ENCODE measurements at places on chromosomes 1 and 21.
A peak's percentile ranks its signal among the peaks of the same experiment; 100 is the strongest.

- no peak for DNase-seq
These were observed 496 bp downstream of the VPS45 start for GRCh38 chr1:150068109-150068435.

DNA sequence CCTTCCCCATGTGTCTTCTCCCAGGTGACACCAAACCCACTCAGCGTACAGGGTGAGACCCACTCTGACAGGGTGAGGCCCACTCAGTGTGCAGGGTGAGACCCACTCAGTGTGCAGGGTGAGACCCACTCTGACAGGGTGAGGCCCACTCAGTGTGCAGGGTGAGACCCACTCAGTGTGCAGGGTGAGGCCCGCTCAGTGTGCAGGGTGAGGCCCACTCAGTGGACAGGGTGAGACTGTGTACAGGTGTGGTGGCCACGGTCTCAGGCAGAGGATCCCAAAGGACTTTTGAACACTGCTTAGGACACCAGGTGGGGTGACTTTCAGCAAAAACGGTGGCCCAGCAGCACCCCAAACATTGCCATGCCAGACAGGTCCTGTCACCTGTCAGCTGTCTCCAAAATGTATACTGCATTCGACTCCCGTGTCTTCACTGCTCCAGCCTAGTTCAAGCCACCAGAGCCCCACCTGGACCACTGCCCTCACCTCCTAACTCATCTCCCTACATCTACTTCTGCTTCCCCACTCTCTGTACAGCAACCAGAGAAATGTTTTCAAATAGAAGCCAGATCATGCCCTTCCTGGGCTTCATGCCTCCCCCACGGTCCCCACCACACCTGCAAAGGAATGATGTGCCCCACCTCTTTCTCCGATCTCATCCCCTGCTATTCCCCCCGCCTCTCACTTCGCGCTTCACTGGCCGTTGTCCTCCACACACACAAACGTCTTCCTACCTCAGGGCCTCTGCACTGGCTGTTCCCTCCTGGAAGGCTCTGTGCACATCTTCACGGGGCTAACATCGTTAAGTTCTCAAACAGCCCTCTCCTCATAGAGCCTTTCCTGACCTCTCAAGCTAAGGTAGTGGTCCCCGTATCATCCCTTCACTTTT lies 52.1 kb downstream of the ACBD3 start:
- DNase-seq = no peak

- DNase-seq = no peak
These were observed 24.1 kb downstream of the CEPT1 start for GRCh38 chr1:111164151-111164550.

DNA sequence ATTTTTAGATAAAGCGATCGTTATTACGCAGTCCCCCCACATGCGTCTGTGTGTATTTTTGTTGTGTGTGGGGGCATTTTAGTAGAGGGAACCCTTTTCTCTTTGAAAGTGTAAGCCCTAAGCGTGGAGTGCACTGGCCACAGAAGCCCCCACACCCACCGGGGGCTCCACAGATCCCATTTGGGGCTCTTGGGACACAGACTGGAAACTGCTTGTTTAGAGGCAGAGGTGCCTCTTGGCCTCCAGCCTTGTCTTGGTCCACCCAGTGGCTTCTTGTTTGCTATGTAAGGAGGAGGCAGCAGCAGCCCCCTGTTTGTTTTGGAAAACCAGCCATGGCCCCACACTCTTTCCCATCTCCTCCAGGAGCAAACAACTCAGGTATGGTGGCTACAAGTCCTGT lies 42.8 kb downstream of the SLC37A1 start:
- DNase-seq = no peak

DNA sequence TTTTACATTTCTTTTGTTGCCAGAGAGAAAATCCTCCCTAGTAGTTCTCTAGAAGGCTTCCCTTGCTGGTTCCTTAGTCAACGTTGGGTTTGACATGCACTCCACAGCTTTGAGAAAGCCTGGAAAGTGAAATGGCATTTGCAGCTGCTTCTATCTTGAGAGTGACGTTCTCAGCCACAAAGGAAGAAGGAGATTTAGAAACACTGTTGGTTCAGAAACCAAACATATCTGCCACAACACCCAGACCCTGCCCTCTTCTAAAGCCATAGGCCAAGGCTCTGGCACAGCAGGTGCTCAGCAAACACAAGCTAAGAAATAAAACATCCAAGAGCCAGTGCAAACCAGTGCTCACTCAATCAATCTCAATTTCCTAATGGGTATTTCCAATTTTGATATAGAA lies 121.4 kb downstream of the CCDC185 start:
- DNase-seq = no peak

GRCh38 chr1:17688217-17688810 lies 66.8 kb upstream of the ACTL8 start:
- DNase-seq = no peak

DNA sequence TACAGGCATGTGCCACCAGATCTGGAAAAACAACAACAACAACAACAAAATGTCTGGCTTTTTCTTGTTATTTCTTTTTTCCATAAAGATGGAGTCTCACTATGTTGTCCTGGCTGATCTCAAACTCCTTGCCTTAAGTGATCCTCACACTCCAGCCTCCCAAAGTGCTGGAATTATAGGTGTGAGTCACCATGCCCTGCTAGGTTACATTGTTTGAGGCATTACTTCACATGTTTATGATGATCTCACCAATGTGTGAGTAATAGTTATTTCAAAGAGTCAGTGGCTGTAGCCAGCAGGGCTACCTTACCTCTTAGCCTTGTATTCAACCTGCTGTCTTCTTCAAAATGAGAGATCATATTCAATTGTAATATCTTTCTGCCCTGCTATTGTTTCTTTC lies 445.7 kb downstream of the AMY1C start:
- DNase-seq = no peak

- DNase-seq = no peak
These were observed 31.0 kb upstream of the MTMR11 start for GRCh38 chr1:149967646-149968045.

DNA sequence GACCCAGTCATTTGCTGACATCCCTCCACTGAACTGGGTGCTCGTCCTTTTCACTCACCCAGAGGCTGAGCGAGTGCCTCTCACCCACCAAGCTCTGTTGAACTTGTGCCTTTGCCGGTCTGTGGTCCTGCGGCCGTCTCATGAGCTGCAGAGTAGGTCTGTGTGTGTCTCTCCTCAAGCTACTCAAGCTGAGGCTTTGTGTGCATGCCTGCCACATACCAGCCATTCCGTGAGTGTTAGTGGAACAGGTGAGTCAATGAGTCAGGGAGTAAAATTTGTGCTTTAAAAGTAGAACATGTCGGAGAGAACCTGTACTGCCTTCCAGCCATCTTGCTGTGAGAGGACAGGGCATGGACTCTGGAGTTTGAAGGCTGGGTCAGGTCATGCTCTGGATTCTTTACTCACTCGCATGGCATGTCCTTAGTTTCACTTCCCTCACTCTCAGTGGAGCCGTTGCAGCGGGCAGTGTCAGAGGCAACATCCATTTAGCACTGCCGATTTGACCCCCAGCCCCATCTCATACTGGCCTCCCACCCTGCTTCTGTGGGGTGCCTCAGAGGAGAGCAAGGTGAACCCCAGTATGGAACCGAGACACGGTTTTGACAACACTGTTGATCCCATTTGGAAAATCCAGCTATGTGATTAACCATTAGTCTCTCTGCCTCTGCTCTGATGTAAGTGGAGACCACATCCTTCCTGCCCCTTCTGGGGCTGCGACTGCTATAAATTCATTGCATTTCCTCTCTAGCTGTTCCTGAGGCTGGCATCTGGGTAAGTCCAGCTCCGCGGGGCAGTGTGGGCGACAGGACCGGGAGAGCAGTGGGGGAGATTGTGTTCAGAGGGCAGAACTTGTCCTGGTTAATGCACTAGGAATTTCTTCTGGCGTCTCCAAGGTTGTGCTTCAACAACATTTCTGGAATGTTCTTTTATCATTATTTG lies at the start of gene NLRP3:
Gene NLRP3, plus strand, starts transcription at position 751 of the 939 bp plus-strand sequence. CDS start 2,628 bp downstream, outside the sequence.
- DNase-seq = no peak

GRCh38 chr1:53963460-53963859 lies 17.3 kb downstream of the LRRC42 start:
- no peak for DNase-seq

GRCh38 chr1:235075048-235075776 lies 53.4 kb downstream of the TOMM20 start:
- DNase-seq = peak; percentile 48

GRCh38 chr1:226033582-226033981 lies 28.9 kb upstream of the H3-3A start:
- DNase-seq = no peak

DNA sequence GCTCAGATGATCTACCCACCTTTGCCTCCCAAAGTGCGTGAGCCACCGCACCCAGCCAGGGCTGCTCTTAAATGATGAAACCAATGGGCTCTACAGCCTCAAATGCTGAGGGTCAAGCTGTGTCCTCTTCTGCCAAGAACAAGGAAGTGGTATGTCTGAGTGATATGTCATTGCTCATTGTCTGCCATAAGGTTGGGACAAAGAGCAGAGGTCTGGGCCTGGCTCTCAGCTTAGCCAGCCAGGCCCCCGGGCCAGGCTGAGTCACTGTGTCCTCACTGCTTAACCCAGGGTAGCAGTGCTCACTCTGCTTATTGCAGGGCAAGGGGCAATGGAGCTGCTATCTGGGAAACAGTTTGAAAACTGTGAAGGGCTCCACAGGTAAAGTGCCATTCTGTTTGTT lies 8.3 kb upstream of the ETS2 start:
- no peak for DNase-seq

DNA sequence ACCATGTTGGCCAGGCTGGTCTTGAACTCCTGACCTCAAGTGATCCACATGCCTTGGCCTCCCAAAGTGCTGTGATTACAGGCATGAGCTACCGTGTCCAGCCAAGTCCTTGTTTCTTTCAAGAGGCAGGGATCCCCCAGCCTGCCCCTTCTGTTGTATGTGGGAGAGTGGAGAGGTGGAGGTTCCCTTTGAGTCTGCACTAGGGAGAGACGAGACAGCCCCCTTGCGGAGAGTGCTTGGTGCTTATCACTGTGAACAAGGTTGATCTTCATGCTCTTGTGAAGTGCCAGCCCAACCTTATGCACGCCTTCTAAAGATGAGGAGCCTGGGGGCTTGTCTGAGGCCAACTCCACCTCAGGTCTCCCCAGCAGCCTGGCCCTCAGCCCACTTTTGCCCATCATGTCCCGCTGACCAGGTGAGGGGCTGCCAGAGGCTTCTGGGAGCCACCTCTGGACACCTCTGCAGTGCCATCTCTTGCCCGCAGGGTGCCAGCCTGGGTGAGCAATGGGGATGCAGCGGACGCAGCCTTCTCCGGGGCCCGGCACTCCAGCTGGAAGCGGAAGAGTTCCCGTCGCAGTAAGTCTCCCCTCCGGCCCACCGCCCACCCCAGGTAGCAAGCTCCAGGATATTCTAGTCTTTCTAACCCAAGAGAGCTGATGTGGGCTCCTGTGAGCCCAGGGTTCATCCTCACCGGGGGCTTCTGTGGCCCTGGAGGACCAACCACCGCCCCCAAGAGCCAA lies 62.3 kb downstream of the ARHGEF10L start:
- DNase-seq = no peak

DNA sequence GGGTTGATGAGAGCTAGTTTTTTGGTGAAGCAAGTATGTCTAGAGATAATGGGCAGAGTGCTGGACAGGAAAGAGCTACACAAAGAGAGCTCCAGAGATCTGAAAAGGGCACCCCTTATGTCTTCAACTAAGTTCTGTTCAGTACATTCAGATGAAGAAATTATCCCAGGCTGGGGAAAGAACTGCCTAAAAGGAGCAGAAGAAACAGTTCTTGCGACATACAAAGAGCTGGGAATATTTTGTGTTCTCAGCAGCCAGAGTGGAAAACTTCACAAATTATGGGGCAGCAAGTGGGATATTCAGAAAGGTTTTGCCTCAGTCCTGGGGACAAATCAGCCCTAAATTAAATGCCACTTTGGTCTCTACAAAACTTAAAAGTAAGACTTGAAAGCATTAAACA lies 17.4 kb upstream of the CCN1 start:
- DNase-seq = no peak

GRCh38 chr1:181137217-181137743 lies 48.8 kb downstream of the IER5 start:
- DNase-seq = no peak

DNA sequence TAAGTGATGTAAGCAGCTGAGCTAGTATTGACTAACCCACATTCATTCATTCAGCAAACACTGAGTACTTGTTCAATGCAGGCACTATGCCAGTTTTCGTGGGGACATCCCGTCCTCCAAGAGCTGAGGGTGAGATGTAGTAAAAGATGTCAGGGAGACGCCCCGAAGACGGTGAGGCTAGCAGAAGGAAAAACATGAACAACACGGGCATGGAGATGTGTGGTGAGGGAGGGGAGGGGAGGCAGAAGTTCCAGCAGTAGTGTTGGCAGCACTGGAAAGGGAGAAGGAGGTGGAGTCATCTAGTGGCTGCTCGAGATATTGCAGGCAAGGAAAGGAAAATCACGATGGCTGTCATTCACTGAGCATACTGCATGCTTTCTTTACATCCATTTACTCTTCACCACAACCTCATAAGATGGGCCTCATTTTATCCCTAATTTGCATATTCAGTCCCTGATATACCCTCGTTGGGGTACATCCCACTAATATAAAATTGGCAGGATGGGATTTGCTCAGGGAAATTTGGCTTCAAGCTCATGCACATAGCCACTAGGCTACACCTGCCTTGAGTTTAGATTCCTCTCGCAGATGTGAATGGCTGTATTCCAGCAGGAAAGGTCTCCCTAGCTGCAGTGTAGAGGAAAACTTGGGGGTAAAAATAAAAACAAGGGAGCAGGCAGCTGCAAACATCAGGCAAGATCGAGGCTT lies 14.5 kb downstream of the PDZK1IP1 start:
- DNase-seq = no peak

GRCh38 chr1:116711263-116711840 lies 42.9 kb upstream of the CD2 start:
- no peak for DNase-seq

GRCh38 chr1:46030876-46031660 lies 101.4 kb downstream of the PIK3R3 start:
- DNase-seq = no peak

DNA sequence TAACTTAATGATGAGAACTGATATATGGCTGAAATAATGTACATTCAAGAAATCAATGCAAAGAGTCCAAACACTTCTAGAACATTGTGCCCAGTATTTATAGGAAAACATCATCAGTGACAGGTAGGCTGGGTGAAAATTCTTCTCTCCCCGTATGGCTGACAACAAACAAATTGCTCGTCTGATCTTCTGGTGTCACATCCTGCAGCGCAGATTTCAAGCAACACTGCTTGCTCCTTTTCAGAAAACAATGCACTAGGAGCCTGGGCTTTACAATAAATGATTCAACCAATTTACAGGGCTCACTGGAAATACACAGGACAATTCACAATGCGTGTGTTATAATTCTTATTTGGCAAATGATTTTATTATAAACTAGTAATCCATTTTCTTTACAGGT lies 185.3 kb downstream of the RERE start:
- no peak for DNase-seq

- no peak for DNase-seq
These were observed 2.4 kb downstream of the PGLYRP4 start for GRCh38 chr1:153346077-153346723.

DNA sequence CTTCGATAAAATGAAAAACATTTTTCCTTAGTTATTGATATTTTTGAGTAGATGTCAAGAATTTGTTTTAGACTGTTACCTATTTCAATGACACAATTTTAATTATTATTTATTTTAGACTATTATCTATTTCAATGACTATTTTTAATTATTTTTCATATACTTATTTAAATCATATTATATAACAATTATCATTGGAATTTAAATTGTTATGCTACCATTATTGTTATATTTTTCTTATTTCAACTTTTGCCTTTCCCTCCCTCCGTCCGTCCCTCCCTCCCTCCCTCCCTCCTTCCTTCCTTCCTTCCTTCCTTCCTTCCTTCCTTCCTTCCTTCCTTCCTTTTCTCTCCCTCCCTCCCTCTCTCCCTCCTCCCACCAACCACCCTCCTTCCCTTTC lies 229.3 kb downstream of the GRIK1 start:
- DNase-seq = no peak

- DNase-seq = no peak
These were observed 27.9 kb downstream of the SSBP3 start for GRCh38 chr1:54378157-54378873.

Measured in activated CD8-positive, alpha-beta memory T cell treated with anti-CD3 and anti-CD28 coated beads for 48 hours (primary cell).